Calu3 (cell line): ENCODE measurements at places on chromosomes 6 and 20. TPM values are rescaled to one million over a fixed set of nuclear protein-coding genes. Genes with fewer than 3 reads are reported as not detected.
A peak's percentile ranks its signal among the peaks of the same experiment; 100 is the strongest.

GRCh38 chr6:166251655-166252054 is 56.5 kb downstream of the PRR18 start:
- H3K27me3 ChIP-seq = no peaks in the 10 kb centered on the region
- no peaks in the 10 kb centered on the region for H3K36me3 ChIP-seq
- no peak for DNase-seq
- no peak overlapping the region for H3K27ac ChIP-seq
- H3K4me3 ChIP-seq = no peak overlapping the region
- H3K4me1 ChIP-seq = no peaks in the 10 kb centered on the region

Gene PRRT1
- 1.7 and 2.9 TPM in 2 replicates for total RNA-seq

GRCh38 chr6:5634525-5634924 is 372.2 kb downstream of the NRN1 start:
- no peak for DNase-seq
- no peaks in the 10 kb centered on the region for H3K27me3 ChIP-seq
- no peaks in the 10 kb centered on the region for H3K4me1 ChIP-seq
- H3K36me3 ChIP-seq = no peaks in the 10 kb centered on the region

Gene KHDC1L
- total RNA-seq = not detected in 2 replicates

Gene FAM209B
- total RNA-seq = not detected in 2 replicates

- DNase-seq = no peak
- H3K27ac ChIP-seq = peak overlapping the region; percentile 88
- H3K4me1 ChIP-seq = peaks cover 42% of the 10 kb centered on the region
- H3K36me3 ChIP-seq = peaks cover 30% of the 10 kb centered on the region
- H3K4me3 ChIP-seq = peak overlapping the region; percentile 80
- H3K27me3 ChIP-seq = no peaks in the 10 kb centered on the region
These were observed 1.2 kb downstream of the IFNGR1 start for GRCh38 chr6:137217801-137218472.

Gene HLA-DMB
- total RNA-seq = 32.4 and 35.9 TPM in 2 replicates

Gene BYSL
- 51.7 and 55.6 TPM in 2 replicates for total RNA-seq

- no peak overlapping the region for H3K27ac ChIP-seq
- no peak overlapping the region for H3K4me3 ChIP-seq
- no peaks in the 10 kb centered on the region for H3K27me3 ChIP-seq
- H3K4me1 ChIP-seq = peaks cover 38% of the 10 kb centered on the region
- no peak for DNase-seq
- no peaks in the 10 kb centered on the region for H3K36me3 ChIP-seq
These were observed 58.9 kb downstream of the IPCEF1 start for GRCh38 chr6:154297721-154298120.

DNA sequence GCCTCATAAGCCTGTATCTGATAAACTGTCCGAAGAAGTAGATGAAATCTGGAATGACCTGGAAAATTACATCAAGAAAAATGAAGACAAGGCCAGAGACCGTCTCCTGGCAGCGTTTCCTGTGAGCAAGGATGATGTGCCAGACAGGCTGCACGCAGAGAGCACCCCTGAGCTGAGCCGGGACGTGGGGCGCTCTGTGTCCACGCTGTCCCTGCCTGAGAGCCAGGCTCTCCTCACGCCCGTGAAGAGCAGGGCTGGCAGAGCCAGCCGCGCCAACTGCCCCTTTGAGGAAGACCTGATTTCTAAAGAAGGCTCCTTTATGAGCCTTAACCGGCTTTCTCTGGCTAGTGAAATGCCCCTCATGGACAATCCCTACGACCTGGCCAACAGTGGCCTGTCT is 33.9 kb upstream of the MTHFD1L start:
- no peaks in the 10 kb centered on the region for H3K4me1 ChIP-seq
- peaks cover 6% of the 10 kb centered on the region for H3K36me3 ChIP-seq
- DNase-seq = no peak
- H3K4me3 ChIP-seq = no peak overlapping the region
- no peak overlapping the region for H3K27ac ChIP-seq

GRCh38 chr6:38528196-38528965 is 111.3 kb downstream of the BTBD9 start:
- no peaks in the 10 kb centered on the region for H3K4me1 ChIP-seq
- H3K27me3 ChIP-seq = no peaks in the 10 kb centered on the region
- H3K36me3 ChIP-seq = no peaks in the 10 kb centered on the region
- H3K4me3 ChIP-seq = no peak overlapping the region
- H3K27ac ChIP-seq = no peak overlapping the region

DNA sequence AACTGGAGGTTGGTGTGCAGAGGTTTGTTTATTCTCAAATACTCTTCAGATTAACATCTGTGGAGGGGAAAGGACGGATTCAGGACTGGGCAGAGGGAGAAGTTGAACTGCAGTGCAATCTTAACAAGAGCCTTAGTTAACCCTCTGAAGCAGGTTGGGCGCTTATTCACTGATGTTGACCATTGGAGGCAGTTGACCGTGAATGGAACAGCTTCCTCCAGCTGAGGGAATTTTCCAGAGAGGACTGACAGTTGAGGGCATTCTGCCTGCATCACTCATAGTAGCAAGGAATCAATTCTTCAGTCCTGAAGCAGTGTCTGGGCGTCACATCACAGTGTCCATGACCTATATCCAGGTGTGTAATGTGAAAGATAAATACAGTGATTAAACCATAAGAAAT is 80.9 kb downstream of the PLCB4 start:
- H3K27me3 ChIP-seq = no peaks in the 10 kb centered on the region
- no peak for DNase-seq

DNA sequence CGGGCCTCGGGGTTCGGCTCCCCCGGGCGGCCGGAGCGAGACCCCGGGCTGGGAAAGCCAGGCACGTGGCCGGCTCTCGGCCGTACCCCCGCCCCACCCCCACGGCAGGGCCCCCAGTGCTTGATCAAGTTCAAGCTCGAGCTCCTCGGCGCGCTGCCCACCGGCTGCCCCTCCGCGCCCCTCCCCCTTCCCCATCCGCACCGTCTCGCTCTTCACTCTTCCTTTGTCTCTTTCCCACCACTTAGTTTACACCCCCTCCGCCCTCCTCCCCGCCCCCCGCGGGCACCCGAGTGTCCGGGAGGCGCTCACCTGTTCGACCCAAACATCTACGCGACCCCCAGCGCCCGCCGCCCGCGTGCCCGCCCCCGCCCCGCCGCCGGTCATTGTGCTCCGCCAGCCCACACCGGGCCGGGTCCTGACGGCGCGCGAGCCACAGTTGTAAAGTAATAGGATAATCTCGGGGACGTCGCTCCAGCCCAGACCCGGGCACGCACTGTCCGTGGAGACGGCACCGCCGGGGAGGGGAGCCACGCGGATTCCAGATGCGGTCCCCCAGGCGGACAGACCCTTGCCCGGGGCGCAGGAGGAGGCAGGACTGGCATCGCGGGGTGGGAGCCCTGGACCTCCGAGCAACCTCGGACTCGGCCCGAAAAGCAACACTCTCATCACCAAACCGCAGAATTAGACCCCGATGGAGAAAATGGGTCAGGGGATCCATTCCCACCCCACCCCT is 100.7 kb downstream of the NOL4L start:
- H3K27me3 ChIP-seq = peaks cover 41% of the 10 kb centered on the region
- peaks cover 47% of the 10 kb centered on the region for H3K36me3 ChIP-seq
- peaks cover 35% of the 10 kb centered on the region for H3K4me1 ChIP-seq
- peak; percentile 56 for DNase-seq

DNA sequence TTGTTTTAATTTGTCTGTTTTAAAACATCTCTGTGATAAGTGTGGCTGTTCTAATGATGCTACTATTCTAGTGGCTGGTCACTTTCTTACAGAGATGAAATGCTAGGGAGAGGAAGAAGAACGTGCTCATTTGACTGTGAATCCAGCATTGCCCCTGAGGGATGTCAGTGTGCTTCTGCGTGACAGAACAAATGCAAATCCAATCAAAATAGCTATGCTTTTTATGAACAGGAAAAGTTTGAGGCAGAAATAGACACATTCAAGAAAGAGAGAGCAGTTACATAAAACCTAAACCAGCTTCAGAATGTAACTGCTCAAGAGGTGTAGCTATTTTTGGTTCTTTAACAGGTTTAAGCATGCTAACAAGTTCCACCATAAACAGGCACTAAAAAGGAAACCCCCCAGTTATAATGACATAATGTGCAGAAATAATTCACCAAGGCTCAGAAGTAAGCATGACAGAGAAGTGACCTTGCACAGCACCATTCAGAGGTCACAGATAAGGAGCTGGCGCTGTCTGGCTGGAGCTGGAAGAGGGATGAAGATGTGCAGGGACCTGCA is 385.3 kb downstream of the EPM2A start:
- no peaks in the 10 kb centered on the region for H3K4me1 ChIP-seq
- H3K4me3 ChIP-seq = no peak overlapping the region
- H3K36me3 ChIP-seq = no peaks in the 10 kb centered on the region
- H3K27me3 ChIP-seq = no peaks in the 10 kb centered on the region
- no peak for DNase-seq
- no peak overlapping the region for H3K27ac ChIP-seq

Gene CDH22
- total RNA-seq = not detected in 2 replicates

- no peak overlapping the region for H3K4me3 ChIP-seq
- H3K27ac ChIP-seq = no peak overlapping the region
- H3K36me3 ChIP-seq = no peaks in the 10 kb centered on the region
- H3K4me1 ChIP-seq = no peaks in the 10 kb centered on the region
These were observed 70.7 kb upstream of the INSM1 start for GRCh38 chr20:20297181-20297580.

DNA sequence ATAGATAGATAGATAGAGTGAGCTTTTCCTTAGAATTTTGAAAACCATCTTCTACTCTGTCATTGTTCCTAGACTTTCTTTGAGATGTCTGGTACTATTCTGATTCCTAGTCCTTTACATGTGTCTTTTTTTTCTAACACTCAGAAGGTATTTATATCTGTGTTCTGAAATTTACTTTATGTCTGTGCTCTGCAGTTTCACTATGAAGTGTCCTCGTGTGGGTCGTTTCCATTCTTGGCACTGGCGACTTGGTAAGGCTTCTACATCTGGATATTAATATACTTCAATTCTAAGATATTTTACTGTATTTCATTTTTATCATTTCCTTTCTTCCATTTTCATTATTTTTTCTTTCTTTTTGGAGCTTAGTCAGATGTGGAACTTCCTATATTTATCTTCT is 87.0 kb downstream of the FHL5 start:
- H3K27me3 ChIP-seq = peaks cover 26% of the 10 kb centered on the region
- H3K36me3 ChIP-seq = no peaks in the 10 kb centered on the region
- DNase-seq = no peak

GRCh38 chr6:123904228-123904627 is 100.6 kb downstream of the NKAIN2 start:
- H3K4me3 ChIP-seq = no peak overlapping the region
- no peak overlapping the region for H3K27ac ChIP-seq
- H3K4me1 ChIP-seq = no peaks in the 10 kb centered on the region
- DNase-seq = no peak

DNA sequence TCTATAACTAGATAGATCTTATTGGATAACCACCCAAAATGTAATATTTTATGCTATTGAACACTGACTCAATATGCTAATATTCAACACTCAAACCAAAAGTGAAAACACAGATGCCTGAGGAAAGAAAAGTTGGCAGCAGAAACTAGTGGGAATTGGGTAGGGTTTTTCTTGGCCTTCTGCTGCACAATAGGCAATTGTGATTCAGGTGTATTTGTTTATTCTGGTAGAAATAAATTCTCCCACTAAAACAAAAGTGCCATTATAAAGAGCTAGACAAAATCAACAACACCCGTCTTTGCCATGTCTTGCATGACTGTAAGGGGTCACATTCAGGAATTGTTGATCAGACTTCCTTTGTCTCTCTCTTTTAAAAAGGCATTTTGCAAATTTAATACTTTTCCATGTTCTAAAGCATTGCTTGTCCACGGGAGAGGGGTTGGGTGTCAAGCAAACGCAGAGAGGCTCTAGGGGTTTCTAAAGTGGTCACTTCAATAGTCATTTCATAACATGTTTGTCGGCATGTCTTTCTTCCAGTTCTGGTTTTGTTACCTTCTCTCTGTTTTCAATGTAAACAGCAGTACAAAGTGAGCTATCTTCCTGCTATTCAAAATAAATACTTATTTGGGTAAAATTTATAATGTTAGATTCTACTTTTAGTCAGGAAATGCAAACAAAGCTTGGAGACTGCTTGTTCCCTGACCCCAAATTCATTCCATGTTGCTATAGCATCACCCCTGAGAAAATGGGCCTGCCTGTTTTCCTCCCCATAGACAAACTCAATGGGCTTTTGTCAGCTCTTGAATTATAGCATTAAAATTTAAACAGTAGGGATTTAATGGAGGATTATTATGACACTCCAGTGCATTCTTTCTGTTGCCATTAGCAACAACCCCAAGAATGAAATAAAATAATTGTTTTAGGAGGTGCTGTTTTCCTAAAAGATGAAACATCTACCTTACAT is 217.0 kb upstream of the CCN2 start:
- peak overlapping the region; percentile 82 for H3K27ac ChIP-seq
- no peaks in the 10 kb centered on the region for H3K27me3 ChIP-seq
- peaks cover 10% of the 10 kb centered on the region for H3K36me3 ChIP-seq
- H3K4me3 ChIP-seq = peak overlapping the region; percentile 32
- peak; percentile 47 for DNase-seq
- peaks cover 12% of the 10 kb centered on the region for H3K4me1 ChIP-seq

DNA sequence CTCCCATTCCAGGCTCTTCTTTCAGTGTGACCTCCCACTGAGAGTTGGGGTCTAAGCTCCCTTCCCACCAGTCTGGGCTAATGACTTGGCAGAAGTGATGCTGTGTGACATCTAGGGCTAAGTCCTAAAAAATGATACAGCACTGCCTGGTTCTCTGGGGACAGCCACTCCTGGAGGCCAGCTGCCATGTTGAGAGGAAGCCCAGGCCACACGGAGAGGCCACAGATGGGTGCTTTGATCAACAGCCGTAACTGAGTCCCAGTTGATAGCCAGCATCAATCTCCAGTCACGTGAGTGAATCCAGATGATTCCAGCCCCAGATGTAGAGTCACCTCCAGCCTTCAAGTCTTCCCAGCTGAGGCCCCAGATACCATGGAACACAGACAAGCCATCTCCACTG is 13.8 kb downstream of the SUN5 start:
- no peak overlapping the region for H3K4me3 ChIP-seq
- no peak for DNase-seq
- no peaks in the 10 kb centered on the region for H3K4me1 ChIP-seq
- H3K36me3 ChIP-seq = no peaks in the 10 kb centered on the region
- no peak overlapping the region for H3K27ac ChIP-seq

Gene LST1
- 0.94 TPM in 1 of 2 replicates, not detected in the other for total RNA-seq

DNA sequence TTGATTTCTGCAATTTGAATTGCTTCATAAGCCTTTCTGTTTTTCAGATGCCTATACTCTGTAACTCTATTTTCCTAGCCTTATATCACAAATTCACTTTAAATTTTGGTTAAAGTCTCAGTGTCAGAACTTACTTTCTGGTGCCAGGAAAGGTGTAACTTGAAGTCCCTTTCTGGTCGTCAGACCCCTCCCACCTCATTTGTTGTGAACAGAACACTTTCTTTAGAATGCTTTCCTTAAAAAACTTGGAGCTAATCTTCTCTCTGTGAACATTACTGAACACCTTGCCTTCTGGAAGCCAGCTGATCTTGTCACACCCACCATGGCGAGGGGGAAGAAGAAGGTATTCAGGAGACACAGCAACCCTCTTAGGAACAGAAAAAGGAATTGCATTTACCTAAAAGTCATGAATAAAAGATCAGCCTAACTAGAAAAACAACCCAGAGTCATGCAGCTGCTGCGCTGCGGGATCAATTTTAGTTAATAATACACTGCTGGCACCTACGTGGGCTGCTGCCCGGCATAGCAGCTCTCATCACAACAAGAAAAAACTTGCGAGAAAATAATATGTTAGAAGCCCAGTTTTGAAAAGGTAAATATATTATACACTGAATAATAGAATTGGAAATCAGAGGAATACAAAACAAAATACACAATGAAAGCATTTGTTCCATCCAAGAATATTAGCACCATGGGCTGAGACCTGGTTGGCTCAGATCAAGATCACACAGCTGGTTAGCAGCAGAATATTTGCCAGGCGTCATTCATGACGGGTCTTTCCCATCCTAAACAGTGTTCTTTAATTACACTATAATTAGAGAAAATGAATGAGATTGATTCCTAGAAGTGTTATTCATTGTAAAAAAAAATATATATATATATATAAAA is 5.8 kb upstream of the FAM217A start:
- H3K27ac ChIP-seq = no peak overlapping the region
- H3K4me3 ChIP-seq = peak overlapping the region; percentile 49
- no peak for DNase-seq
